Forelimb muscle (tissue), 1 donor: ENCODE measurements at places on chromosomes 16 and 17. TPM values are rescaled to one million over a fixed set of nuclear protein-coding genes. Genes with fewer than 3 reads are reported as not detected.

The KIF2B gene
- not detected for polyA plus RNA-seq

The TRIM16 gene
- polyA plus RNA-seq, result 45.8 TPM

The PLXDC1 gene
- polyA plus RNA-seq, result 5.0 TPM

The KRTAP4-4 gene
- polyA plus RNA-seq, result not detected

The HSD17B2 gene
- polyA plus RNA-seq, result 0.27 TPM

The THUMPD1 gene
- polyA plus RNA-seq, result 28.7 TPM

The ZNF629 gene
- 12.3 TPM for polyA plus RNA-seq

The CNTNAP1 gene
- polyA plus RNA-seq, result 9.4 TPM

The FDXR gene
- 2.0 TPM for polyA plus RNA-seq
